Left renal cortex interstitium (tissue), 4 donors: ENCODE measurements at places on chromosomes 12 and 14.

- no peak for DNase-seq
Measured at GRCh38 chr12:123813349-123813748, 51.2 kb downstream of the DNAH10 start.

- no peak for DNase-seq
Measured at GRCh38 chr12:63007726-63008125, 72.8 kb upstream of the PPM1H start.

DNA sequence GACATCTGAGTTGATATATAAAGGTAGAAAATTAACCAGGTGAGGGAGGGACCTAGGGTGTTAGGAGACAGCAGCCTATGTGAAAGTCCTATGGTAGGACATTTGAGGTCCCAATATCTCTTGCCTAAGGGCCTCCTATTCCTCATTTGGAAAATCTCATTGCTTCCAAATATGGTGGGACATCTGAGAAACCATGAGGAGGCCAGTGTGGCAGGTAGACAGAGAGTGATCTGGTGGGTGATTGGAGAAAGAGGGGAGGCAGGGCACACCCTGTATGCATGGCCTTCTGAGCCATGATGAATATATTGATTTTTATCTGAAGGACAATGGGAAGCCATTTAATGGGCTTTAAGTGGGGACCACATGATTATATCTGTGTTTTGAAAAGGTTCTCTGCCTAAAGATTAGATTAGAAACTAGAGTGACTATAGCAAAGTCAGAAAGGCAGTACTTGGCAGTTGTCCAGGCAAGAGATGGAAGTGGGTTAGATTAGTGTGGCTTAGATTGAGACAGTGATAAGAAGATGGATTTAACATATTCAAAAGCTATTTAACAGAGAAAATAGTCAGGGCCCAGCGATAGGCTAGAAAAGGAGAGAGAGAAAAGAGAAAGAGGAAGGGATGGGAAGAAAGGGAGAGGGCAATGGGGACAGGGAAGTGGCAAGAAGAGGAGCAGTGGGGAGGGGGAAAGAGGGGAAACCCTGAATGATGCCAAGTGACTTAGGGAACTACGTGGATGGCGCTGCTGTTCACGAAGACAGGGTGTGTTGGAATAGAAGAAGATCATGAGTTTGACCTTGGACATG lies 237.2 kb upstream of the SRRM4 start:
- DNase-seq = no peak

DNA sequence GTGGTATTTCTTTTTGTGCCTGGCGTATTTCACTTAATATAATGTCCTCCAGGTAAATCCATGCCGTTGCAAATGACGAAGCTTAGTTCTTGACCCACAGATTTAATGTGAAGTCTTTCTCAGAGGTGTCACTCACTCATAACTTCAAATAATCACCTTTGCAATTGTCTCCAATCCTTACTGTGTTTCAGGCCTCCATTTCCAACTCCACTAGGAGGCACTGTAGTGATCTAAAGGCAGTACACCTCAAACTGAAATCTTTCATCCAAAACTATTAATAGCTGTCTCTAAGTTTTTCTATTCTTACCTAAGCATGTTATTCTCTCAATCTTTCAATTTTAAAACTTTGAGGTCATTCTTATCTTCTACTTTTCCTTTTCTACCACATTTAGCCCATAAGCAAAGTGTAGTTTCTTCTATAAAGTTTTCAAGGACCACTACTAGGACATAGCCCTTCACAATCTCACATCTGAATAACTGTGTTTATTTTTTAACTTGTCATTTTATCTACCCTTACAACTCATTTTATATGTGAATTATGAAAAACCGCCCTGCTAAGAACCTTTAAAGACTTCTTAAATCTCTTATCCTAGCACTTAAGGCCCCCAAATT lies 25.5 kb upstream of the FBXO34 start:
- no peak for DNase-seq

DNA sequence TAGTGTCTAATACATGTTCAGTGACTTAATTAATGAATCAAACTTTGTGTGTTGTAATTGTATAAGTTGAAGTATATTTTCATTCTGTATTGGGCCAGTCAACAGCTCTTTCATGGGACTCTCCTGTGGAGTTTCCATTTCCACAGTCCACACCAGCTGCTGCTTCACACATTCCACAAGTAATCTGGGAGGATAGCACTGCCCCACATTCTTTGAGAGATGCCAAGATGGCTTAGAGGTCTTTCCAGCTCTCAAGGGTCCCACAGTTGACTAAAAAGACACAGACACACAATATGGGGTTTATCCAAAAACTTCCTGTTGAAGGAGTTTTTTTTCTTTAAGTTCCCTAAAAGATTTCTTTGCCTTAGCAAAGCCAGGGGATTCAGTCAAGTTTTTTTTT lies 408.3 kb downstream of the AACS start:
- DNase-seq = no peak

- DNase-seq = no peak
Measured at GRCh38 chr12:78804262-78804661, 60.3 kb upstream of the SYT1 start.
